ENCODE measurements at places on chromosomes 5 and 9. TPM values are rescaled to one million over a fixed set of nuclear protein-coding genes. Genes with fewer than 3 reads are reported as not detected.

DNA sequence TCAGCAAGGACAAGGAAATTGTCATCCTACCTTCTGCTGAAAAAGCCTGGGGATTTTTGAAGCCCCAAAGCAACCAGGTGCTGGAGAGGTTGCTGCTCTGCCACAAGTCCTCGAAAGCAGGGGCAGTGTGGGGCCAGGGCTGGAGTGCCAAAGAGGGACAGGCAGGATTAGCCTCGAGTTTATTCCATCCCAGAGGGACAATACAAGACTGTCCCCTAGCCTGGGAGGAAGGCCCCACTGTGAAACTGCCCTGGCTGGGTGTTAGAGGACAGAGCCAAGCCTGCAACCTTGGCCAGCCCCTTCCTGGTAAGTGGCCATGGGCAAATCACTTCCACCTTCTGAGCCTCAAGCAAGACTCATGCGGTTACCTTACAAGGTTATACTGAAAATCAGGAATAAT is 55.1 kb downstream of the WHRN start:
- no peak for DNase-seq

- DNase-seq: no peak
Measured at GRCh38 chr5:151869843-151870242, 54.8 kb downstream of the GLRA1 start.

The PNPLA7 gene
- total RNA-seq: 3.3 TPM

The FOXD4L3 gene
- 0.22 TPM for total RNA-seq

DNA sequence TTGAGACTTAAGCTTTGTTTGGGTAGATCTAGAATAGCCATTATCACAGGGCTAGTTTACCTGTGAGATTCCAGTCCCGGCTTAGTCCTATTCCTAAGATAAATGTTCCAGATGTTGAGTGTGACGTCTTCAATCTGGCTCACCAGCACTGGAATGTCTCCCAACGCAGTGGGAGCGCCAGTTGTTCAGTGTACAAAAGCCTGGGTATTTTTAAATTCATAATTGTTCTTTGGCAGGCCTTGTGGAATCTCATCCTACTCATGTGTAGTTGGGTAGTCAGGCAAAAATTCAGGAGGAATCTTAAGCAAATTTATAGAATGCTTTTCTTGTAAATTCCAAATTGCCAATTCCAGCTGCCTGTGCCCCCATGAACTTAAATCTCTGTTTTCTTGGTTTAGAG is 272.6 kb upstream of the KCNN2 start:
- no peak for DNase-seq

Data from Karpas-422 (cell line).